ENCODE measurements at places on chromosomes 1 and 21.

- no peak for DNase-seq
Measured at GRCh38 chr1:223776075-223776814, 63.9 kb downstream of the CAPN2 start.

GRCh38 chr1:94709891-94710581, 110.1 kb upstream of the SLC44A3 start:
- DNase-seq: no peak

DNA sequence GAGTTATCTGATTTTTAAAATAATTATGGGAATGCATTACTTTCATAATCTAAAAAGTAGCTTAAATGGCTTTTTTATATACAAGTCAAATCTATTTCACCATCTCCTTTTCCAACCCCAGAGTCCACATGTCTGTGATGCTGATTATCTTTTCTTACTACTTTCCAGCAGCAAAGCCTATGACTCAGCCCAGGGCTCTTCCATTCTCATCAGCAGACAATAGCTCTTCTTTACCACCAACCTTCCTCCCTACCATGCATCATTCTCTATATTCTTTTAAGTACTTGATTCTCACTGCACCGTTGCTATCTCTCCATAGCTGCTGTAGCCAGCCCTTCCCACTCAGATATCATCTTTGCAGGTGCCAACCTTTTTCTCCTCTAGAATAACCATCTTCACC, 61.3 kb downstream of the OVGP1 start:
- no peak for DNase-seq

DNA sequence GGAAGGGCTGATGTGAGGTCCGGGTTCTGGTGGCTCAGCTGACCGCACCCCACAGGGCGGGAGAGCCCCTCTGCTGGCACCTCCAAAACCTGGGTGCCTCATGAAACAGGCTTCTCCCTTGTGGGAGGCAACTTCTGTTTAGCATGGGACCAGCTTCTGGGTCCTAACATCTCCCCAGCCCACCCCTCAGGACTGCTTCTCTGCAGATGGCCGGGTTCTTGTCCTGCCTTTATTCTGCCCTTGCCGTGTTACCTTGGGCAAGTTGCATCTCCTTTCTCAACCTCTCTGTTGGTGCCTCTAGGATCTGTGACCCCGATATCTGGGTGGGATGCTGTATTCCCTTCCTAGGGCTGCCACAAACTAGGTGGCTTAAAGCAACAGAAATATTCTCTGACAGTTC, 15.0 kb upstream of the TTC22 start:
- DNase-seq: no peak

- peak; percentile 31 for DNase-seq
Measured at GRCh38 chr1:221712776-221713431, 29.0 kb downstream of the DUSP10 start.

- no peak for DNase-seq
Measured at GRCh38 chr1:203158960-203159665, 16.5 kb downstream of the MYBPH start.

- no peak for DNase-seq
Measured at GRCh38 chr1:173478094-173478674, 1.0 kb downstream of the PRDX6 start.

DNA sequence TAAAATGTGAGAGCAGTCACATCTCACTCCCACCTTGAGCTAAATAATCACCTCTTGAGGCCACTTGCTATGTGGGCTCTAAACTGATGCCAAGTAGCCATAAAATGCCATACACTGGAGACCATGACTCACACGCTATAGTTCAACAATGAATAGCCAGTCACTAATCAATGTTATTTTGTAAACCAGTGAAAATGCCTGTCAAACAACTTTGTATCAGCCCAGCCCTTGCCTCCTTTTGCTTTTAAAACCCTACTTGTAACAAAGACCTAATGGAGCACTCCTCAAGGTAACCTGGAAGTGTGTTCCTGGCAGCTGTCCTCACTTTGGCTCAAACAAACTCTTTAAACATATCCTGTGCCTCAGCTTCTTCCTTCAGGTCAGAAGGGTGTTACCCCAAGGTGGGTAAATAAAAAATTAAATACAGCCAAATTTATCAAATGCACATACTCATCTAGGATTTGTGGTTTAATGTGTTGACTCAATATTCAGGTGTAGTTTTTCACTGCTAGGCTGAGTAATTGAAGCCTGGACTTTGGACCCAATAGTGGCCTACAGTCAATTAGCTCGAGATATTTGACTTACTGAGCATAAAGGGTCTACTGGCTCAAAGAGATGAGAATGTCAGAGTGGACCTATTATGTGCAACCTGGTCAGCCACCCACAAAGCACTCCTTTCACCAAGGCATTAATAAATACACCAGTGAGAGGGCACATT, 154.3 kb downstream of the COQ8A start:
- DNase-seq: no peak

GRCh38 chr1:145701306-145701862, 5.8 kb downstream of the PDZK1 start:
- DNase-seq: no peak
